NCI-H146 (cell line): ENCODE measurements at places on chromosomes 11 and 22.

DNA sequence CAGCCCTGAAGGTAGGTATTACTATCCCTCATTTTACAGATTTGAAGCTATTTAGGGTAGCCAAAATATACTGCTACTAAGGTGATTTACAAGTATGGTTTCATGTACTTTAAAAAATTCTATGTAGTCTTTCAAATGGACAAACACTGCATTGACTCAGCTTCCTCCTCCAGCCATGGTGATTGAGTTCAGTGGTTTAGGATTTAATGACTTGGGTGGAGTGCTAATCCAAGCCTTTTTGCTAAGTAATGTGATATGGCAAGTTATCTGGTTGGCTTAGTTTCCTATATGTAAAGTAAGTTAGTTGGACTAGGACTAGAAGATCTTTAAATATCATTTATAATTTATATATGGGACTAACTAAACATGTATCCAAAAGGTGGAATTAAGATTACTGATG is 77.9 kb downstream of the ARHGAP20 start:
- DNase-seq: no peak

DNA sequence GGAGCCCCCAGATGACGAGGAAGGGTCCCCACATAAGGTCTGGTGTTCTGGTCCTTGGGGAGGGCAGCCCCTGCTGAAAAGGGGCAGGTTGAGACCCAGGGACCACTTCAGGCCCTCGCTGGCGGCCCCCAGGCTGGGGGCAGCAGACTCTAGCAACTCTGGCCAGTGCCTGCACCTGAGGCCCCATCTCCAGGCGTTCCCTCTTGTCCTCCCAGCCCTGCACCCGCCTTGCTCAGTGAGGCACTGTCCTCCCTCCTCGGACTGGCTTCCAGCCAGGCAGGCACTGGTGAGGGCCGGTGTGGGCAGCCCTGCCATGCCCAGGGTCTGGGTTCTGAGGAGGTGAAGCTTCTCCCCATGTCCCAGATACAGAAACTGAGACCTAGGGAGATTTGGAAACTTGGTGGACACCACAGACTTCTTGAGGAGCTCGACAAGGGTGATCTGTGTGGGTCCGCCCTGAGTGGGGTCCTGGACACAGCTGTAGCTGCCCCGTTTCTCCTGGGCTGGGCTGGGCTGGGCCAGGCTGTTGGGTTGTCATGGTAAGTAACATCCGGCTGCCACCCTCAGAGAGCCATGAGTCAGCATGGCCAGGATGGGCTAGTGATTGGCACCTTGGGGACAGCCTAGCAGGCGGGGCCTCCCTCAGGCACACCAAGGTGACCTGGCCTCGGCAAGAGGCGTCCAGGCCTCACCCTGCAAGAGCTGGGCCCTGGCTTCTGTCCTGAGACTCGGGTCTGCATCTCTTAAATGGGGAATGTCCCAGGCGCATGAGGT is 11.1 kb upstream of the PHLDA2 start:
- DNase-seq: no peak

- peak; percentile 91 for DNase-seq
These were observed 13.5 kb upstream of the SORL1-AS1 start for GRCh38 chr11:121466063-121466794.

GRCh38 chr11:36600180-36600579 is 2.1 kb upstream of the RAG2 start:
- no peak for DNase-seq

DNA sequence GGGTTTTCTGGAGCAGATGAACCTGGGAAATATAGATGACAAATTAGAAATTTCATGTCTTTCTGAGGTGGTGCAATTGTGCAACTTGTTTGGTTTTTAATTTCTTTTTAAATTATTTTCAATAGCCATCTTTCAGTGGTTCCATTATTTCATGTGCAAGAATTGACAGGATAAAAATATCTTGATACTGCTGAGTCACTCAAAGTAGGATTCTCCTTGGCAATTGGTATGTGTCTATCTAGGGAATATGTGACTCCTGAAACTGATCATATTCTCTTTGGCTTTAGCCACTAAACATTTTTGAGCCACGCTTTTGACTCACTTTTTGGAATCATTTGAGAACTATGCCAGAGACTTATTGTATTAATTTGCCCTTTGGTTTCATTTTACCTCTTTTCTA is 331.5 kb downstream of the KCNA4 start:
- DNase-seq: no peak

GRCh38 chr11:115607621-115608221 is 103.5 kb upstream of the CADM1 start:
- no peak for DNase-seq

- no peak for DNase-seq
These were observed 243.8 kb downstream of the TMEM135 start for GRCh38 chr11:87281496-87281895.

DNA sequence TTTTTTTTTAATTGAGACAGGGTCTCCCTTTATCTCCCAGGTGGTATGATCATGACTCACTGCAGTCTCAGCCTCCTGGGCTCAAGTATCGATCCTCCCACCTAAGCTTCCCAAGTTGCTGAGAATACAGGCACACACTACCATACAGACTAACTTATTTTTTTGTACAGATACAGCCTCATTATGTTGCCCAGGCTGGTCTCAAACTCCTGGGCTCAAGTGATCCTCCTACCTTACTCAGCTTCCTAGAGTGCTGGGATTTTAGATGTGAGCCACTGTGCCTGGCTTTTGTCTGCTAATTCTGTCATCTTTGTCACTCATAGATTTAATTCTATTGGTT is 43.5 kb downstream of the CBL start:
- no peak for DNase-seq

DNA sequence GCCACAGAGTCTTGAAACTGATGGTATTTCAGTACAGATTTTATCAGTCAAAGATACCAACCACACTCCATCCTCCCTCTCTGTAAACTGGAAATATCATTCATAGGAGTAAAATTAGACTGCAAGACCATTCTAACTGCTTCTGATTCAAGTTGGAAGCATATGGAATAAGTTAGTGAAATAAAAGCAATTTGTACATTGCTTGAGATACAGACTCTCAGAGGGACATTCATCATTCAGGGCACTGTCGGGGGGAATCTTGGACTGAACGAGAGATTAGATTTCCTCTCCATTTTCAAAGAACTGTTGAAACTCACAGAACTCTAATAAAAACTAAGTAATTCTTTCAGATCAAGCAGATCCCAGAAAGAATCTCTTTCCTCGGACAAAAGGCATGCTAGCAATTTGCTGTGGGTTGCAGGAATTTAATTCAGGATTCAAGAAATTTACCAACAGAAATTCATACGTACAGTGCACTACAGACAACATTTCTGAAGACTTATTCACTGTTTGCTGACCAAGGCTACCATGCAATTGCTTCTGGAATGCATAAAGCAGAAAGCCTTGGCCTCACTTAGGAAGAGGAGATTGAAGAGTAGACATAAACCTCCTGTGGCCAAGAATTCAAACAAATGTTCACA is 34.1 kb downstream of the PAMR1 start:
- DNase-seq: no peak

DNA sequence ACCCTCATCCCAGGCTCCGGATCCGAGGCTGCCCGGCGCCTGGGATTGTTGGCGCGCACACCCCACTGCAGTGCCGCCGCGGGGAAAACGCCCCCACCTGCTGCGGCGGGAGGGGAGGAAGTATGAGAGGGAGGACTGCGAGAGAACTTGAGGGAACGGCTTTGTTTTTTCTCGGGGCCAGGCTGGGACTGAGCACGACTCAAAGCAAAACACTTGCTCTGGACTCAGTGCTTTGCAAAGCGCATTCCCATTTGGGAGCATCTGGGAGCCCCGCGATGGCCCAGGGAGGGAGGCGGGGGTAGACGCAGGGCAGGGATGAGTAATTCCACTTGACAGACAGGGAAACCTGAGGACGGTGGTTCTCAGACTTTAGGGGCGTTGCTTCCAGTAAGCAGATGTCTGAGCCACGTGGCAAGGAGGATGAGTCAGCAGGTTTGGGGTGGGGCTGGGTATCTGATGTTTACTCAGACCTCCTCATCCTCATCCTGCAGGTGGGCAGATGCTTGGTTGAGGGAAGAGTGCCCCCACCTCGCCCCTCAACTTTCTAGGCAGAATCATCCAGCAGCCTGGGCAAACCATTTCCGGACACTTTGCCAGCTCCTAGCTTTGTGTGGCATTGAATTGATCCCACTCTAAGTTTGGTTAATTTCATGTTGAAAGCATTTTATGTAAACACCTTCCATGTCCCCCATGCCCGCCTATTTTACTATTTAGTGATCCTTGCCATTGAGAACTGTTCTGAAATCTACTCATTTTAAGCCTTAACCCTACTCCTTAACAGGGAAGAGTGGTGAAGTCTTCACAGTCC is 1.5 kb downstream of the MIAT start:
- peak; percentile 89 for DNase-seq

- DNase-seq: no peak
These were observed 36.8 kb upstream of the APOA1 start for GRCh38 chr11:116874251-116874650.

DNA sequence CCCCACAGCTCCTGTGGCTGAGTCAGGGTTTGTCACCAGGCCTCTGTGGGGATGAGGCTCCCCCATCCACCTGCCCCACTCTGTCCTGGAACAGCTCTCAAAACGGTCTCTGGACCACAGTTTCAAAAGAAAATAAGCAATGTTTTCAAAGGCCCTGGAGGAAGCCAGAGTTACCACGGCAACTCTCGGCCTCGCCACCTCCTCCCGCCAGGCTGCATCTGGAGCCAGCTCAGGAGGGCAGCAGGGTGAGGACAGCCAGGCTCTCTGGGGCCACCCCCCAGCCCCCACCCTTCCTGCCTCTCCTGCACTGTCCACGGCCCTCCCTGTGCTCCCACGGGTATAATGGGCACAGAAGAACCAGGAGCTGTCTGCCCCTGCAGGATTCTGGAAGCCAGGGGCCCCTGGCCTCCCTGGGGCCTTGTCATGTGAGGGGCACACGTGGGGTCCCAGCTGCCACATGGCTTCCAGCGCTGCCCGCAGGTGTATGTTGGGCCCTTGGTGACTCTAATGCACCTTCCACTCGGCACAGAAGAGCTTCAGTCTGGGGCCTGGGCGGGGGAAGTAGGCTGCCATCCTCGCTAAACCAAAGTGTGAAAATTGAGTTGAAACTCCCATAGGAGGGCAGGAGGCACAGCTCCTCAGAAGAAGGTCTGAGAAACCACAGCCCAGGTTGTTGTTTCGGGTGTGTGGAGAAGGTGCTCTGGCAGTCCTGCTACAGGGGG is 10.3 kb downstream of the CD81 start:
- DNase-seq: no peak

DNA sequence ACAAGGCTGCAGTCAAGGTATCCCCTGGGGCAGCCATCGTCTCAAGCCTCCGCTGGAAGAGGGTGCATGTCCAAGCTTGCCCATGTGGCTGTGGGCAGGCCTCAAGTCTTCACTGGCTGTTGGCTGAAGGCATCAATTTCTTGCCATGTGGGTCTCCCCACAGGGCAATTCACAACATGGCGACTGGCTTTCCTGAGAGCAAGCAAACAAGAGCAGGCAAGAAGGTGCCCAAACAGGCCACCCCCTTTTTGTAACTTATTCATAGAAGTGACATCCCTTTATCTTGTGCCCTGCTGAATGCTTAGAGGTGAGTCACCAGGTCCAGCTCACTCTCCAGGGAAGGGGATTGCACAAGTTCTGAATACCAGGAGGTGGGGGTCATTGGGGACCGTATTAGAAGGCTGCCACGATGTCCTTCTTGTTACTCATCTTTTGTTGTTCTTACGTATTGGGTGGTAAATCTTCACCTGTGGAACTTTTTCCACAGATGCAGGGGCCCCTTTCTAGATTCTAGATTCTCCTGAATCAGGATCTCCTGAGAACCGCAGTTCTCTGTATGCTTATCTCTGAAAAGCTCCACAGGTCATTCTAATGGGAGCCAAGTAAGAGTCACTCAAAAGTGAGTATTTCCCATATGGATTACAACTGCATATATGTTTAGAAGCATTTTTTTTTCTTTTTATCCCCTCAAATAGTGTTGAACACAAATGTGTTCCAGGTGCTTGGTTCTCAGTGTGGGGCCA is 44.2 kb upstream of the MICAL2 start:
- peak; percentile 32 for DNase-seq

- no peak for DNase-seq
These were observed 1125.4 kb downstream of the DLG2 start for GRCh38 chr11:84501750-84502149.

DNA sequence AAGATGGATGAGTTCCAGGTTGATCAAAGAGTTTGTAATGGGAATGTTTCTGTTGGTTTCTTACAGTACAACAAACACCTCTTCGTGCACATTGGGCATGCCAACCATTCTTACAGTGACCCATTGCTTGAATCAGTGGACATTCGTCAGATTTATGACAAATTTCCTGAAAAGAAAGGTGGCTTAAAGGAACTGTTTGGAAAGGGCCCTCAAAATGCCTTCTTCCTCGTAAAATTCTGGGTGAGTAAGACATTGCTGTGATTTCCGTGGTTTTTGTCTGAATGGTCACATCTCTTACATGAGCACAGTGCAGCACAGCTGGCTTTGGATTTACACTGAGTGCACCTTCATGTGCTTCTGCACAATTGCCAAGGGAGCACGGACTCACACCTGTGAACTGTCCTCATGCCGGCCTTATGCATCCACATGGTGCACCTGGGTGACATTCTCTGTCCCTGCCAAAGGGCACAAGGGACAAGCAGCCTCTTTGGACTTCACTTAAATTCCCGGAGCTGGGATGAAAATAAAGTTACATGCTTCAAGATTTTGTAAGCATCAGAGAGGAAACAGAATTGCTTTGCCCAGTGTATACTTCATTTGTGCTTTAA is 107.1 kb upstream of the RASSF10 start:
- no peak for DNase-seq

DNA sequence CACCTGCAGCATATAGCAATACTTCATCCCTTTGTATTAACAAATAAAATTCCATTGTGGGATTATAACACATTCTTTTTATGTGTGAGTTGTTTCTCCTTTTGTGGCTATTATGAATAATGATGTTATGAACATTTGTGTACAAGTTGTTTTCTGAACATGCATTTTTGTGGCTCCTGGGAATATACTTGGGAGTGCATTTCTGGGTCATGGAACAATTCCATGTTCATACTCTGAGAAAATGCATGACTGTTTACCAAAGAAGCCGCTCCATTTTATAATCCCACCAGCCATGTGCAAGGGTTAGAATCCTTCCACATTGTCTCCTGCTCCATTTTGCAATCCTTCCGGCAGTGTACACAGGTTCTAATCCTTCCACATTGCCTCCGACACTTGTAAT is 713.8 kb downstream of the TBC1D22A start:
- DNase-seq: no peak

GRCh38 chr11:86119077-86119476 is 50.2 kb upstream of the PICALM start:
- no peak for DNase-seq

DNA sequence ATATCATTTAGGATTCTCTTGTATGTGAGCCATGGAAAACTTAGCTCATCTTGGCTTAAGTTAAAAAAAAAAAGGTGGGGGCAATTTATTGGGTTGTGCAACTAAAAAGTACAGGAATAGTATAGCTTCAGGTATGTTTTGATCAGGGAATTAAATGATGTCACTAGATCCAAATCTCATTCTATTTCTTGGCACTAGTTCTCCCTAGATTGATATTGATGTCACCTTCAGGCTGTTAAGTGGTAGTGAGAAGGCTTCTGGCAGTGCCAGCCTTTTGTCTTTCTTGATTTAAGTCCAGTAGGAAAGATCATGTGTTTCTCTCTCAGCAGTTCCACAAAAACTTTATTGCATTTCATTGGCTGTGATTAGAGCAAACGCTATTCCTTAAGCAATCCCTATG is 65.0 kb upstream of the ZBED5 start:
- DNase-seq: no peak
